ENCODE measurements at places on chromosomes 5 and 9.

GRCh38 chr9:122265149-122265915 lies 650 bp downstream of the MRRF start:
- DNase-seq, result no peak

- DNase-seq, result no peak
Measured at GRCh38 chr5:138252944-138253343, 21.5 kb downstream of the GFRA3 start.

DNA sequence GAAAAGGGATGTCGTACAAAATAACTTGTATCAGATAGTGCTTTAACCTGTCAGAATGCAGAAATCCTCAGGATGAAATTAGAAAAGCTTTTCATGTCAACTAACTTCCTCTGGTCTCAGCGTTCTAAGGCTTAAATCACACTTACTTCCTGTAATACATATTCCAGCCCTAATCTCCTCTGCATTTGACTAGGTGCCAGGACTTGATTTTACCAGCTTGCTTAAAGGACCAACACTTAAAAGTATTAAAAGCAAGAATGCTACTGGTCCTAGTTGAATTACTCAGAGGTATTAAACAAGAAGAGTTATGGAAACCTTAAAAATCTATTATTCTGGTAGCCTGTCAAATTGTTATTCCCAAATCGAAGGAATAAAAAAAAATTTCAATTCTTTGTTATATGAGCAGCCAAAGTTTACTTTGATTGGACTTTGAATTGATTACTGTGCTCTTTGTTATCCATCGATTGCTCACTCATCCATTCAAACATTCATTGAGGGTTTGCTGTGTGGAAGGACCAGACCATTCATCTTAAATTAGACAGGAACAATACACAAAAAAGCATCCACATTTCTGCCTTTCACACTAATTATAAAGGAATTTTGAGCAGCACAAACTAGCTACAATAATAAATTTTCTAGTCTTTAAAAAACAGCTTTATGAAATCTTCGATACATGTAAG lies 108.7 kb downstream of the MUSK start:
- DNase-seq, result no peak

DNA sequence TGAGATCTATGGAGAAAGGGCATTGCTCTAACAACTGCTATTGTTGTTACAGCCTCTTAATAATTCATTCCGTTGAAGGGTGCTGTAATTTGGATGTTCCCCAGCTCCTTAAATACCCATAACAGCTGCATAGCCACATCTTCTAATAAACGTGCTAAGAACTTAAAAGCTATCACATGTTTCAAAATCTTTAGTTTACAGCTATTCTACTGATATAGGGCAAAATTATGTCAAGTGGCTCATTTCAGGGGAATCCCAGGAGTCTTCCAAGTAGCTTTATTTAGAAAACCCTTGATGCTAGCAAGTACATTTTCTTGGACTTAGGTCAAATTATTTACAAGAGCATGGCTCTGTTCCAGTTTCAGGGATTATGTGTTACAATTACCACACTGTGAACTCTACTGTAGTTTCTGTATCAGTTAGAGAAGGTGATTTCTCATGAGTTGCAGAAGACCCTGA lies 990.4 kb upstream of the ACO1 start:
- DNase-seq, result no peak

DNA sequence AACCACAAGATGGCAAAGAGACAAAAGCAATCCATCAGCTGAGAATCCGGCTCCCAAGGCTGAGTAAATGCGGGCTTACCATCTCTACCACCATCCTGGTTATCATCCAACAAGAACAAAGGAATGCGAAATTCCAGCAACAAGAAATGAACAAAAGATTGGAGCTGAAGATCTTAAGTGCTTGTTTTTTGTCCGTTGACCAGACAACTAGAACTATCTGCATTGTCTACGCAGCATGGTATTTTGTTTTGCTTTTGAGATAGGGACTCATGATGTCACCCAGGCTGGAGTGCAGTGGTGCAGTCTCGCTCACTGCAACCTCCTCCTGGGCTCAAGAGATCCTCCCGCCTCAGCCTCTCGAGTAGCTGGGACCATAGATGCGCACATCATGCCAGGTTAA lies 88.9 kb downstream of the ZNF366 start:
- DNase-seq, result no peak

DNA sequence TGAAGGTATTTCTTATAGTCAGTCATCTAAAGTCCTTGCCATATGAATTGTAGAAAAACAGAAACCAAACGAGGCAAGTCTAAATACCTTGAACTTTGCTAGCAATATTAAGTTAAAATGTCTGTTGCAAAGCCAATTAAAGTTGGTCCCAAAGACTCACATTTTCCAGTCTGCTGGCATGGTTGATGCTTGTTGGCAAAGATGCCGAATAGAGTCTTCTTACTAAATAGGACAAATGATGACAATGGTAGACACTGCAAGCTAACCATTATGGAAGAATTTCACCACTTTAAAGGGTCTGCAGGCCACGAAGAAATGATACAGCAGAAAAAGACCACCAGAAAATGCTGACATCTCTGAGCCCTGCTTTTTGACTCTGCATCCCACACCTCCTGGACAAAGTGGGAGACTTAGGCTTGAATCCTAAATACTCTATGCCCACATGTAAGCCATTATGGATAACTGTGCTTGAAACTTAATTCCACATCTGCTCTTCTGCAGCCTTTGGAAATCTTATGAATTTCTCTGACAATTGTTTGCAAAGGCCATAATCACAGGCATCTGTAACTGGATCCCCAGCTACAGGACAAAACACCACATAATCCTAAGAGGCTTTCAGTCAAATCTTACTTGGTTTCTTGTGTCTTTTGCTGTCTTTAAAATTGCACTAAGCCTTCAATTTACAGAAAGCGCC lies 61.3 kb downstream of the LHFPL2 start:
- no peak for DNase-seq

- no peak for DNase-seq
Measured at GRCh38 chr5:42665857-42666256, 90.8 kb upstream of the CCDC152 start.

DNA sequence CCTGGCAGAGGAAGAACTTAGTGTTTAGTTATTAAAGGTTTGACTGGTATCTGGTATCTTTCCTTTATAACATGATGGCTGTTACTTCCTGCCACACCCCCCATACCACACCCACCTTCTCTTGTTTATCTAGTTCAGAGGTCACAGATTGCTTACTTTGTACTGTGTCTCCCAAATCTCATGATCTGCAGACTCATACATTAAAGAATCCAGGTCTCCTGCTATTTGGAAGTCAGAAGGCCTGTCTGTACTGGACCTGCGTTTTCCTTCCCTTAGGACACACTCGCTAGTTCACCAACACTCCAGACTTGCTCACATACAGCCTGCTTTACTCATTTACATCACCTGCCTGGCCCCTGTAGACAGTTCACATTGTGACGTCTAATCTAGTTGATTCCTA lies 39.3 kb downstream of the NUDT12 start:
- DNase-seq, result no peak

- no peak for DNase-seq
Measured at GRCh38 chr9:99735041-99735440, 86.6 kb upstream of the NR4A3 start.

DNA sequence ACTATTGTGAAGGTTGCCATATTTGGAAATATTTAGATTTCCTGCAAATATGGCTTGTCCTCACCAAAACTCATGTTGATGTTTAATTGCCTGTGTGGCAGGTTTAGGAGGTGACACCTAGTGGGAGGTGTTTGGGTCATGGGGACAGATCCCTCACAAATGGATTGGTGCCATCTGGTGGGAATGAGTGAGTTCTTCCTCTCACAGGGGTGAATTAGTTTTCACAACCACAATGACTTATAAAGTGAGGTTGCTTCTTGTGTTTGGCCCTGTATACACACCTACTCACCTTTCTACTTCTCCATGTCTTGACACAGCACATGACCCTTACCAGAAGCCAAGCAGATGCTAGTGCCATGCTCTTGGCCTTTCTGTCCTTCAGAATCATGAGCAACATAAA lies 41.1 kb downstream of the ISOC1 start:
- no peak for DNase-seq

DNA sequence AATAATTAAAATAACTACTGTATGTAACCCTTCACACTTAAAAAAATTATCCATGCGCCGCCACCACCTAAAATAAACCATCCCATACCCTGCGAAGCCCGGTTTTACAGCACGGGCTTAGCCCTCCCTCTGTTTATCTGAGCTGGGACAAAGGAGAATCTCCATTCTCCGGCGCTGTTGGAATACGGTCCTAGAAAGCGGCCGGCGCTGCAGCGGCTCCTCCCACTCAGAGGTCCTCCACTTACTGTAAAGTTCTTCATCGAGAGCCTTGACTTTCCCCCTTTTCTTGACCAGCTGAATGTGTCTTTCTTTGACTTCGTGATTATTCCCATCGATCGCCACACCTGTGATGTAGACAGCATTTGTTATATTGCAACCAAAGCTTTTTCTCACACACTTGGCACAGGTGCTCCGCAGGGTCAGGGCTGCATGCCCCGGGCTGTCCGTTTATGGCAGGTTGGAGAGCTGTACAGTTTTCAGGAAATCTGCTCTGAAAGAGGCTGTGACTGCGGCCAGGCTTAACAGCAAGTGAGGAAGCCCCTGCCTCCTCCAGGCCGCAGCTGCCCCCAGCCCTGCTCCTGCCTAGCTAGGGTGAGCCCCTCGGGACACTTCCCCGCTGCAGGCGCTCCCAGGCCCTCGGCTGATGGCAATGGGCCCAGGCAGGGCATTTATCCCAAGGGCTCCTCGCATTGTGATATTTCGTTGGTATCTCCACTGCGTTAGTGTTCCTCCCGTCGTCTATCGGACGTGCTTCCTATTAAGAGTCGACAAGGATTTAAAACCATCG lies 16.7 kb downstream of the GFPT2 start:
- no peak for DNase-seq

Data from cortex of kidney (tissue), 1 donor.